Fibroblast of skin of right biceps (primary cell): ENCODE measurements at places on chromosomes 3 and 15.
A peak's percentile ranks its signal among the peaks of the same experiment; 100 is the strongest.

DNA sequence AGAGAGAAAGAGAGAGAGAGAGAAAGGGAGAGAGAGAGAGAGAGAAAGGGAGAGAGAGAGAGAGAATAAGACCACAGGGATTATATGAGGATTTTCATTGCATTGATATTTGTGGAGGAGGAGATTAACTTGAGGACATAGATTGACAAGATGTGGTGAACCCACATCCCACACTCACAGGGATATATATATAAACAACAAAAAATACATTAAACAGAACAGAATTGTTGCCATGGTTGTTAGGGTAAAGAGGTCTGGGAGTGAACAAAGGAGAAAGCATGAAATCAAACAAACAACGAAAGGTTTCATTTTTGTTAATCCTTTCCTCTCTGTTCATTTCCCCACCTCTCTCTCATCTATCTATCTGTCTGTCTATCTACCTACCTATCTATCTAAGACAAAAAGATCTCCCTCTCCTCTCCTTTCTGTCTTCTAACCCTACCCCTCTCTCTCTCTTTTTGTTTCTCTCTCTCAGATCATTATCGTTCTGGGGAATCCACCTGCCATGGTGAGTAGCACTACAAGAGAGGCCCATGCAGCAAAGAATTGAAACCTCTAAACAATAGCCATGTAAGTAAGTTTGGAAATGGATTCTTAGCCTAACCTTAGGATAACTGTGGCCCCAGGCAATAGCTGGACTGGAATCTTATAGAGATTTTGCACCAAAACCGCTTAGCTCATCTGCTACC lies 280.9 kb downstream of the RAP2B start:
- no peak for DNase-seq

DNA sequence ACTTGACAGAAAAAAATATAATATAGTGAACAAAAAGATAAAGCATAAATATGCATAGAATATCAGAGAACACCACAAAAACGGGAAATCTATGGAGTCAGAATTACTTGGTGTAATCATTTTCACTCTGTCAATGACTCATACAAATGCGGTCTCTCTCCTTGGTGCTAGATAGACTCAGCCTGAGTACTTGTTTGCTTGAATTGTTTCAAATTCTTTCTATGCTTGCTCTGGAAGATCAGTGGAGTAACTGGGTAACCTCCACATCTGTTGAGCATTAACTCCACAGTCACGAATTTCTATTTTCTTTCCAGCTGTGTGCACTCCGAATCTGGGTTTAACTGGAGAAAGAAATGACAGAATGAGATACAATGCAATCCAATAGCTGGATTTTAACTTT lies 760.4 kb downstream of the ZPLD1 start:
- DNase-seq, result peak; percentile 30

DNA sequence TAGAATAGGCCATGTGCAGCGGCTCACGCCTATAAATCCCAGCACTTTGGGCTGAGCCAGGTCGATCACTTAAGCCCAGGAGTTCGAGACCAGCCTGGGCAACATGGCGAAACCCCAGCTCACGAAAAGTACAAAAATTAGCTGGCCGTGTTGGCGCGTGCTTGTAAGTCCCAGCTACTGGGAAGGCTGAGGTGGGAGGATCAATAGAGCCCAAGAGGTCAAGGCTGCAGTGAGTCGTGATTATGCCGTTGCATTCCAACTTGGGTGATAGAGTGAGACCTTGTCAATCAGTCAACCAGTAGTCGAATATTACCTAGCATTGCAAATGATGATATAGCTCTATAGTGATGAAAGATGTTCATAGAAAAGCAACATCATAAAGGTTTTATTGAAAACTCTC lies 51.9 kb downstream of the USP8 start:
- no peak for DNase-seq

- peak; percentile 85 for DNase-seq
Measured at GRCh38 chr15:96330064-96330449, 443 bp upstream of the NR2F2 start.

GRCh38 chr3:183330881-183331280 lies 77.8 kb downstream of the B3GNT5 start:
- no peak for DNase-seq

GRCh38 chr3:54966979-54967378 lies 39.1 kb upstream of the LRTM1 start:
- DNase-seq, result no peak

DNA sequence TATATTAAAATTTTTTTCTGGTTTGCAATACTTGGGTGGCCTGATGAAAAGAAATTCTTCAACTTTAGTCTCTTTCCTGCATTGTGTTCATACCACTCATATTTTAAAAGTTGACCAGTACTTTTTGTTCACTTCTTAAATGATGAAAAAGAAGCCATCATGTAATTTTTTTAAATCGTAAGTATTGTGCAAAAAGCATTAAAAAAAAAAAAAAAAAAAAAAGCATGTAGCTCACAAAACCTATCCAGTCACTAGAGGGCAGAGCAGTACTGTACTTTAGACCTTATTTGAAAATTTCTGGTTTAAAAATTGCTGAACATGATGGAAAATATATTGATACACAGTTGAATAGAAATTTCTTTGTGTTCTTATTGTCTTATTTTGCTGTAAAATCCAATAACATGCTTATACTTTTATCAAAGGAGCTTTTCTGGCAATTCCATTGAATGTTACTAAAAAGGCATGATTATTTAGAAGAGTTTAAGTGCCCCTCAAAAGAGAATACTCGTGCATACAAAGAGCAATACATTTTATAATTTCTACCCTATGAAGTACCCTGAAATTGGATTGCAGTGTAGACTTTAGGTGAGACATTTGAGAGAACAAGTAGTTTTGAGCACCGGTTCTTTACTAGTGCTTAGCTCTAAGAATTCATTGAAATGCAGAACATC lies 137.7 kb downstream of the BBX start:
- DNase-seq, result peak; percentile 63

GRCh38 chr15:58227706-58228543 lies 89.7 kb downstream of the AQP9 start:
- DNase-seq, result peak; percentile 79

DNA sequence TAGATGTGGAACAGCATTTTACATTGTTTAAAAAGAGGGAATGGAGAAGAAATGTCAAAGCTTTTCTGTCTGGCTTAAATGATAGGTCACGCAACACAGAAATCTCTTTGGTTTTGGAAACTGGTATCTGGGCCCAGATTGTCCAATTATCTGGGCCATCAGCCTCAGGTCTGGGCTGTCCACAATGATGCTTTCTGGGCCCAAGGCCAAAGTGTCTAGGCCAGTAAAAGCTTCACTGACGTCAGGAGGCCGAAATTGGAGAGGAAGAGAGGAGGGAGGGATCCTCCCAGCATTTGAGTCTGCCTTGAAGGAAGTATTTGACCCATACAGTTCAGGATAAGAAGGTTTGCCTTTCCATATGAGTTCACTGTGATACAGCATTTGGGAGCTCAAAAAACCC lies 60.7 kb upstream of the ALDH1A3 start:
- peak; percentile 54 for DNase-seq

DNA sequence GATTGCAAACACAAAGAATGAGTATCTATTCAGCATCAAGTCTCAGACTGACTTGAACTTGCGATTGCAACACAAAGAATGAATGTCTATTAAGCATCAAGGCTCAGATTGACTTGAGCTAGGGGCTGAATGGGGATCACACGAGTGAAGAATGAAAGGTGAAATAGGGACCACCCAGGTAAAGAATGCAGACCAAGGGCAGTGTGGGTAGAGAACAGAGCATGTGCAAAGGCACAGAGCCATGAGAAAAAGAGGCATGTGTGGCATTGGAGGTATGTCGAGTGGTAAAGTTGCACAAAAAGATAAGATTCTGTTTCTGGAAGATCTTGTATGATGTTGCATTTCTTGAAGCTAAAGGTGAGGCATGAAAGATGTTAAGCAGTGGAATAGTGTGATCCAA lies 119.4 kb upstream of the GPR149 start:
- DNase-seq, result no peak

GRCh38 chr3:86410587-86410986 lies 580.4 kb downstream of the VGLL3 start:
- DNase-seq, result no peak

GRCh38 chr15:28181366-28181765 lies 82.3 kb upstream of the OCA2 start:
- no peak for DNase-seq

GRCh38 chr3:103389356-103389755 lies 954.5 kb downstream of the ZPLD1 start:
- DNase-seq, result peak; percentile 26

DNA sequence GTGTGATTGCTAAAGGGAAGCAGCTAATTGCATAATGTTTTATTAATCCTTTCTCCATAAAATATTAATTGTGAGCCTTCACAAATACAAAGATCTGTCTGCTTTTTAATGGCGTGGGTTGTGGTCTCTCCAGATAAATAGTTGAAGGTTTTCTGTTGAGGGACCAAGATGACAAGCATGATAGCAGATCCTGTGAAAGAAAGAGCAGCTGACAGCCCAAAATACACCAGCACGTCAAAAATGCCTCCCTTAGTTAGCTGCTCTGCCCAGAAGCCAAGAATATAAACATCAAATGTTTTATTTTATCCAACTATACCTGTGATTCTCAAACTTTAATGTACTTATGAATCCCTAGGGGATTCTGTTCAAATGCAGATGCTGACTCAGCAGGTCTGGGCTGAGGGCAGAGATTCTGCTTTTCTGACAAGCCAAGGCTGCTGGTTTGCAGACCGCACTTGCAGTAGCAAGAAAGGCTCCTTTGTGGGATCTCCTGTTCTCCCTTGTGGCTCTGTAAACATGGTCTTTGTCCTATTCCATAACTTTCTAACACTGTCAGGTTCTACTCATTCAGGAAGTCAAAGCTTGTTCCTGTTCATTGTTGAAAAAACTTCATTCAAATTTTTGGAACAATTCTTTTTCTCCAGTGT lies 119.1 kb upstream of the SLC25A36 start:
- no peak for DNase-seq

DNA sequence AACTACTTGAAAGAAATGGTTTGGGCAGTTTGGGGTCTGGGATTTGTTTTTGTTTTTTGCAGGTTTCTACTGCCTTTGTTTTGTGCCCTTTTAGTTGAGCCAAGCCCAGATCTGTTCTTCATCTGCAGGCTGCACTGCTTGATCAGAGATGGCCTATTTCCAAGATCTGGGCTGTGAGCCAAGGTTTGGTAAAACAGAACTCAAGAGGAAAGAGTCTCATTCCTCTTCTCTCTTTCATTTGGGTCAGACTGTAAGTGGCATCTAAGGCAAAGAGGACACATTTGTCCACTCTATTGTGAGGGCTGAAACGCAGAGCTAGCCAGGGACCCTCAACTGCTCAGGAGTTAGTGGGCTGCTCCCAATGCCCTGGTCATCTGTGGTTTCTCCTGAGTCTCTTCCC lies 104.4 kb upstream of the UBE3A start:
- peak; percentile 67 for DNase-seq

- DNase-seq, result peak; percentile 67
Measured at GRCh38 chr3:158381262-158381868, 189.6 kb upstream of the MLF1 start.

GRCh38 chr3:49358217-49358883 lies at the start of gene GPX1:
TSS of gene GPX1 (minus strand) at chr3:49358353. CDS start at chr3:49358278, 75 bp downstream.
- peak; percentile 96 for DNase-seq

DNA sequence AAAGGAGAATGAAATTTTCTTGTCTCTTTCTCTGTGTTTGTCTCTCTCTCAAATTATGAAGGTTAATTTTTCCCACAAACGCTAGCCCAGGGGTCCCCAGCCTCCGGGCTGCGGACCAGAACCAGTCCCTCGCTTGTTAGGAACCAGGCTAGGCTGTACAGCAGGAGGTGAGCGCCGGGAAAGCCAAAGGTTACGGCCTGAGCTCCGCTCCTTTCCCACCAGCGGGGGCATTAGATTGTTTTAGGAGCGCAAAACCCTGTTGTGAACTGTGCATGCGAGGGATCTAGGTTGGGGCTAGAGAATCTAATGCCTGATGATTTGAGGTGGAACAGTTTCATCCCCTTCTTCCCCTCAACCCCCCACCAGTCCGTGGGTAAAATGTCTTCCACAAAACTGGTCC lies 74.7 kb upstream of the ZNF385D start:
- no peak for DNase-seq

DNA sequence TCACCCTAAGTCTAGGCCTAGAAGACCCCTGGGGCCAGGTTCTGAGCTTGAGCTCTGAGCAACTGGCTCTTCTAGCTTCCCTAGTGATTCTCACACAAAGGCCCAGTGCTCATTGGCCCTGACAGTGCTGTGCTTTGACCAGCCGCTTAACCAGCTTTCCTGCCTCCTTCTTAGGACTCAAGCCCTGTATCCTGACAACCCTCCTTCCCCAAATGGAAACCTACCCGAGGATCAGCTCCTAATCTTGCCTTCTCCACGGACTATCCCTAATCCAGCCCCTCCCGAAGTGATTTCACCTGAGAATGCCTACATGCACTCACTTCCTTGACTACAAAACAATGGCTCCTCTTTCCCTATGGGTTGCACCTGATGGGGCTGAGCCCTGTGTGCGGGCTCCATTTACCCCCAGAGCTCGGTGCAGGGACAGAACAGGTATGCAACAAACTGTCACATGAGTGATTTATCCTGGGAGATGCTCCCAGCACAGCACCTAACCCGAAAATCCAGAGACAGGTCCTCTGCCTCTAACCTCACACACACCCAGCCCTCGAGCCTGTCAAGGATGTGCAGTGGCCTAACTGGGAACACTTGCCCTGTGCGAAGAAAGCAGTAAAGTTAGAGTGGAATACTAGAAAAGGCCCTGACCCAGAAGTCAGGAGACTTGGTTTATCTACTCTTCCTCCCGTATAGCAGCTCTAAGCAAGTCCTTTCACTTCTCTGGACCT lies 2.3 kb downstream of the MEGF11 start:
- no peak for DNase-seq

- DNase-seq, result peak; percentile 30
Measured at GRCh38 chr3:179149406-179149867, 1.3 kb downstream of the PIK3CA start.

DNA sequence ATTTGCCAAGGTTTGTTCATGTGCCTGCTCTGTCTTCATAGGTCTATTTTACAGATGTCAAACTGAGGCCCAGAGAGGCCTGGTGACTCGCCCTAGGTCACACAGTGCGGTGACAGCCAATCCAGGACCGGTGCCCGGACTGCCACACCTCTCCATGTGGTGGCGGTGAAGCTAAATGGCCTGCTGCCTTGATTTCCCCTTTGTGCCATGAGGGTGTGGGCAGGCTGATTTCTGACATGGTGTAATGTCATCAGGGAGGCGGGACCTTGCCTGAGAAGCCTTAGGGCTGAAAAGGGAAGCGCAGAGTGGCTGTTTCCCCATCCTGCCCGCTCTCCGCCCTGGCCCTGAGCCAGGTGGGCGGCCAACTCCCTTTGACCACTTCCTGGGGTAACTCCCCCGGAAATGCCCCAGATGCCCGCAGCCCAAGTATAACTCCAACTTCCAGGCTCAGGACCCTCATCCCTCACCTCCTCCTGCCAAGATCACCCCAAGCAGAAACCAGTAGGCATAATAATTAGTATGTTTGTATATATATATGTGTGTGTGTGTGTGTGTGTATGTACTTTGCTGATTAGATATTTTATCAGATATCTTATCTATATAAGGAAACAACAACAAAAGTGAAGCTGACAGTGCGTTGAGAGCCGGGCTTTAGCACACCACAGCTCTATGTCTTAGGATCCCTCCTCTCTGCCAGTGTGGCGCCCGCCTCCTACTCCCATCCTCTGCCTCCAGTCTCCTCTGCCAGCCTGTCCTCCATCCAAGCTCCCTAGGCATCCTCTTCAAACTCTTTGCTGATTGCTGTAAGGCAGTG lies 63.9 kb downstream of the IQSEC1 start:
- no peak for DNase-seq
